Activated CD8-positive, alpha-beta memory T cell treated with anti-CD3 and anti-CD28 coated beads, Interleukin-2, amount 50 U/mL, for 48 hours (primary cell): ENCODE measurements at places on chromosomes 6 and 20.
A peak's percentile ranks its signal among the peaks of the same experiment; 100 is the strongest.

DNA sequence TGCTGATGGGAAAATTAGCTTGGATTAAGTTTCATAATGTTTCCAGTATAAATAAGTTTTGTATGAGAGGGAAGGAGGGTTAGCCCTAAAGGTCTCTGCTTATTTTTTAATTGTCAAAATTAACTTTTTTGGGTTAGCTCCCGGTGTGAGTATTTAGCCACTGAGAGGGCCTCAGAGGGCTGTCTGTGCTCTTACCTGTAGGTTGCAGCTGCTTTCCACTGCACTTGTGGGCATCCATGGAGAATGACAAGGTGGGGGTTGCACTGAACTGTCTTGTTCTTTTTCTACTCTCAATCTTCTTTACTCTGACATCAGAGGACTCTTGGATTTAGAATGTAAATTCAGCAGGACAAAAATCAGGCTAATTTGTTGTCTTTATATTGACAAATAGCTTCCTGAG, 81.4 kb downstream of the CD164 start:
- no peak for DNase-seq

DNA sequence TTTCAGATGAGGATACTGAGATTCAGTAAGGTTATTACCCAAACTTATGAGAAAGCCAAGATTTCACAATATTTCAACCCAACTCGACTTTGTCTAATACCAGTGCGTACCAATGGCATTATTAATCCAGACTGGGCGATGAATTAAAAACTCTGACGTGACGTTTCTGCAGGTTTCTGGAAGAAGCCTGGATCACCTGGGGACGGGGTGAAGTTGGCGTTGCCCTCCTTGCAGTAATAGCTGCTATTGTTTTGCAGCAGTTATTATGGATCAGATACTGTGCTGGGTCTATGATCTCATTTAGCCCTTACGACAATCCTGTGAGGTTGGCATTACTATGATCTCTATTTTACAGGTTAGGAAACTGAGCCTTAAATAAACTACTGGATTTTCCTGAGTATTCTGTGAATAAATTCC, 569 bp upstream of the CDC5L start:
- DNase-seq, result no peak

DNA sequence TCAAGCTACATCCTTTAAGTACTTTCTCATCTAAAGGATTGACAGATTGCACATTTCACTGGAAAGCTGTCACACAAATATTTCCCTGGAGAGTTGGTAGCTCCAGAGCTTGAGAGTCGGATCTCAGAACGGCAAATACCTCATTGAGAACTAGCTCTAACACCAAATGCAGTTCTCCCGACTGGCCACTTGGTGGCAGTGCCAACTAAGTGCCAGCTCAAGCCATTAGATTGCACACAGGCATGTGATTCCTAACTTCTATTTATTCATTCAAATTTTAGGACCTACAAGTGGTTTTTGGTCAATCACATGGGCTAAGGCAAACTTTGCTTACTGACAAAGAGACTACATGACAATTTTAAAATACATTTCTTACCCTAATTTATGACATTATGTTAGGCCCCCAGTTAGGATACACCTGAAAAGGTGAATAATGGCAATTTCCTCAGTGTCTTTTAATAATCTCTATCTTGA, 7.9 kb upstream of the MCHR2 start:
- DNase-seq, result peak; percentile 54

DNA sequence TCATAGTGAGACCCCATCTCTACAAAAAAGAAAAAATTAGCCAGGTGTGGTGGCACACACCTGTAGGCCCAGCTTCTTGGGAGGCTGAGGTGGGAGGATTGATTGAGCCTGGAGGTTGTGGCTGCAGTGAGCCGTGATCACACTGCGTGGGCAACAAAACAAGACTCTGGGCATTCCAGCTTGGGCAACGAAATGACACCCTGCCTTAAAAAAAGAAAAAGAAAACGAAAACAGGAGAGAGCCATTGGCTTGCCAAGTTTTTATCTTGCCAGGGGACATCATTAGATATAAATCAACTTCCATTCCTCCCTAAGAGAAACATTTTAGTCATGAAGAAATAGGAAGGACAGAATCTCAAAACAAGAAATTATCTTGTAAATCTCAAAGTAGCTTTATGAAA, 109.5 kb downstream of the MAP3K7 start:
- no peak for DNase-seq

DNA sequence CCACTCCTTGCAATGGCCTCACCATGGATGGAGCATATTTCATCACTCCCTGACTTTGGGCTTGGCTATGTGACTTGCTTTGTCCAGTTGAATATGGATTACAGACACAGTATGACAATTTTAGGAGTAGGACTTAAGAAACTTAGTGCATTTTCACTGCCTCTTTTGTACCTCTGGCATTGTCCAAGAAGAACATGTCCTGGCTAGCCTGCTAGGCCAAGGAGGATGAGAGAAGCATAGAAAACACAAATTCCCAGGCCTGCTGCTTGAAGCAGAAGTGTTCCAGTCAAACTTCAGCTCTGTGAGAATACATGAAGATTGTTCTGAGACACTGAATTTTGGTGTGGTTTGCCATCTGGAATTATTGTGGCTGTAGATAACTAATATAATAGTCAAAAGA, 3.1 kb upstream of the MCHR2 start:
- no peak for DNase-seq

DNA sequence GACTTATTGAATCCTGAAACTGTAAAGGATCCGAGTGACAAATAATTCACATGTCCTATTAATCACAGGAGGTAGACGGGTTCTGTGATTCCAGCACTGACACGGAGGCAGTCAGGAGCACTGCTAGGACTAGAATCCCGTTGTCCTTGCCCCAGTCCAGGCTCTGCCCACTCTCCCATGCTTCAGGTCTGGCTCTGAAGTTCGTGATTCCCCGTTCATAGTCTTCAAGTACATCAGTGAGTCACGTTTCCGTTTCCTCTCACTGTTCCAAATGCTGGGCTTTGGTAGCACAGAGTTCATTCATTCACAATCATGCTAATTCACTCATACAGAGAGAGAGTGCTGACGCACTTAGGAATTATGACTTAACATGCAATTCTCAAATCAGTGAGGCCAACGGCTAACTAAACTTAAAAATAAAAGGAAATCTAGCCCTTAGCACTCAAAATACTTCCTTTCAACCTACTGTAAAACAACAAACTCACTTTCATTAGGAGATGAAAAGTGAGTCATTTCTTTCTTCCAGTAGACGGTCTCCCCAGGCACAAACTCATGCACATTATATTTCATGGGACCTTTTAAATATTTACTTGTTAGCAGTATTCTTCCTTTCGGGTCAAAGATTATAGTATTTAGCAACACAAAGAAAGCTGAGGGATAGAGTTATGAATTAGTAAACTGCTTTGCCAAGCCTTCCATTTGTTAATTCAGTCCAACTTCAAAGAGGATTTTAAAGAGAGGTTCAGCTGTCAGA, 94.0 kb upstream of the NHSL1 start:
- DNase-seq, result peak; percentile 63

DNA sequence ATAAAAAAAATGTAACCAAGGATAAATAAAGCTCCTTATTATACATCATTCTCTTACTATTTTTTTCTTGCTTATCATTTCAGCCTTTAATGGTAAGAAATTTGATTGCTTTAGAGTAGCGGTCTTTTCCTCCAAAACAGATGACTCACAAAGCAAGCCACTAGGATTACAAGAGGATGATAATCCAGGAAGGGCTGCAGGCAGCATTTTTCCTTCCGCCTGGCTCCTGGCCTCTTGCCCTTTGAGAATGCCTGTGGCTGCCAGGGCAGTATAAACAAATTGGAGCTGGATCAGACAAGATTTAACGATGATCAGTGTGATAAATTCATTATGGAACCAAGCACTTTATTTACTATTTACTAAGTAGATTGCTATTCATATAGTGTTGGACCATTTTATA, 9.7 kb upstream of the FBXL4 start:
- no peak for DNase-seq

DNA sequence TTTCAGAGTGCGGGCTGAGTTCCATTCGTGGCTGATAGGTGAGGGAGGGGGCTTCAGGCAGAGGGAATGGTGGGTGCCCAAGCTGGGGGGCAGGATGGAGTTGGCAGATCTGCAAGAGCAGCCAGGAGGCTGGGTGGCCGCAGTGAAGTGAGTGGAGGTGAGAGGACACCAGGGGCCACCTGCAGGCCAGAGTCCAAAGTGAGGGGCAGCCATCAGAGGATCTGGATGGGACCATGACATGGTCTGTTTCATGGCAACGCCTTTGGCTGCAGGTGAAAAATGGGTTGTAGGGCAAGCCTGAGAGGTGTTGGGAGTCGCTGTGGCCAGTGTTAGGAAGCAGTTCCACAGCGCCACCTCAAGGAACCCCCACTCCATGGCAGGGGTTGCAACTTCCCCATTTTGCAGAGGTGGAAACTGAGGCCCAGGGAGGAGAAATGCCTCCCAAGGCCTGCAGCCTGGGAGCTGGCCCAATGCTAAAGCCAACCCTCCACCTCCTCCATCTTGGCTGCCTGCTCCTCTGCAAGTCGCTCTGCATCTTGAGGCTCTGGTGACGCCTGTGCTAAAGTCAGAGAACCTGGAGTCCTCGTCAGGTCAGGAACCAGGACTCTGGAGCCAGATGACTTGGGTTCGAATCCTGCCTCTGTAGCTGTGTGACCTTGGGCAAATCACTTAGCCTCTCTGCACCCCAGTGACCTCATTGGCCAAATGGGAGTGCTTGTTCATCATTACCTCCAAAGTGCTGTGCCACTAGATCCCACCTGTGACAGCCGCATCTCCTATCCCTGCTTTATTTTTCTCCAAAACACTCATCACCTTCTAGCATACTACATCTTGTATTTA, 153.8 kb downstream of the CEBPB start:
- DNase-seq, result no peak

DNA sequence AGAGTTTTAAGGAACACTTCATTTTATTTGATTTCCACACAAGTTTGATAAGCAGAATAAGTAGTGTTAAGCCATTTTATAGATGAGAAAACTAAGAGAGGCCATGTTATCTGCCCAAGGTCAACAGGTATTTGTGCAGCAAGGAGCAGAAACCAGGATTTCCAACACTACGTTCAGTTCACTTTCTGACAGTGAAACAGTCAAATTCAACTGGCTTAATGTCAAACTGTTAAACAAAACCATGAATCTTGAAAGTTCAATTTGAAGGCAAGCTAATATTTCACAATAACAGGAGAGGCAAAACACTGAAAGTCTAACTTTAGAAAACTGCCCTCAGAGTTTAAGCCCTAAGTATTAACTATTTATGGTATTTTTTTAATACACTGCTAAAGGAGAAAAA, 32.6 kb downstream of the DTNBP1 start:
- no peak for DNase-seq

GRCh38 chr20:22915512-22915911, 119.6 kb upstream of the SSTR4 start:
- DNase-seq, result no peak

DNA sequence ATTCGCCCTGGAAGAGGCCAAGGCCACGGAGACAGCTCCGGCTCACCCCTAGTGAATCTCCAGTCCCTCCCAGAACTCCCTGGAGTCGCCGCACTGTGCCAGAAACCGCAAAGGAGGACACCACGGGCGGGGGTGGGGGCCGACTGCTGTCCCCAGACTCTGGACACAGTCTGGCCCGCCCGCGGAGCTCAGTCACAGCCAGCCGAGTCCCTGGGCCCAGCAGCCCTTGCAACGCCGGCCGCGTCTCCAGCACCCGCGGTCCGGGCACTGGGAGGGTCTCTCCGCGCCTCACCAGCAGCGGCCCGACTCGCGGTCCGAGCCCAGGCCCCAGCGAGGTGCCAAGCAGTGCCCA, 518 bp downstream of the PEX6 start:
- DNase-seq, result peak; percentile 66

- DNase-seq, result no peak
Measured at GRCh38 chr6:15267221-15267620, 21.4 kb downstream of the JARID2 start.

DNA sequence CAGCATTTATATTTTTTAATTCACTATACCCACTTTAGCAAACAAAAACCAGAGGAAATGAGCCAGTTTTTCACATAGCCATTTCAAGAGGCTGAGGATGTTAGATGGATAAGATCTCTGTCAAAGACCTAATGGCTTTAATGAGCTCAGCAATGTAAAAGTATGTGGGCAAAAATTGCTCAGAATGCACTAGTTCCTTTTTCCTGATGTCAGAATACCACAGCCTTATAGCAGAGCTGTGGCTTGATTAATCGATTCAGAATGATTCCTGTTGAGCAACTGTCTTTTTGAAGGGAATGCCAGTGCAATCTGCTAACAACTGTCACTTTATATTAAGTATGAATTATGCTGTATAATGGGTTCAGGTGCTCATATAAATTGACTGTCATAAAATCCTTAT, 100.6 kb upstream of the HIVEP1 start:
- no peak for DNase-seq

GRCh38 chr6:170056278-170056711, 234.6 kb downstream of the DLL1 start:
- DNase-seq, result peak; percentile 38

GRCh38 chr20:52963131-52963530, 9.0 kb upstream of the TSHZ2 start:
- DNase-seq, result no peak

DNA sequence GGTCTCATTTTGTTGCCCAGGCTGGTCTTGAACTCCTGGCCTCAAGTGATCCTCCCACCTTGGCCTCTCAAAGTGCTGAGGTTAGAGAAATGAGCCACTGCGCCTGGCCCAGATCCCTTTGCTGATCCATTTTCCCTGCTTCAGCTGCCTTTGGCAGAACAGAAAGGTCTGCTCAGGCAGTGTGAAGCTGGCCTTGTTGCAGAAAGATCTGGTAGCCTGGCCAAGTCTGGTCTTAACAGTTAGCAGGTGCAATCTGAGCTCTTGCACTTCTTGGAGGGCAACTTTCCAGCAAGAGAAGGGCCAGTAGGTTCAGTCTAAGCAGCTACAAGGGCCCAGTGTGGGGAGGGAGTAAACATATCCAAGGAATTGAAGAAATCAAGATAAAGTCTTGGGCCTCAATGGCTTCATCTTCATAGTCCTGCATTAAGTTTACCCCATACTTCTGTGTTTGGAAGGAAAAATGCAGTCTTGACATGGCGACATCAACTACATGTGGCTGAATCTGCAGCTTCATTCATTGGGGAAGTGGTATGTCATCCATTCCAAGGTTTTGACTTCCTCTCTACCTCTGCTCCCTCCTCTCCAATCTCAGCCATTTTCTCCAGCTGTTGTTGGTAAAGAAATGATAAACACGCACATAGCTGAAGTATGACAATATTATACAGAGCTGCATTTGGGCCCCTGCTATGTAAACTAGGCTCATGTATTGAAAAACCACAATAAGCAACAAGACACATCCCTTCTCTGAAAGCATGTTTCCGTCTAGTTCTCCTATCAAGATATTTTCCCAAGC, 39.0 kb upstream of the NEDD9 start:
- DNase-seq, result no peak

GRCh38 chr20:36234771-36235320, 1.4 kb upstream of the AAR2 start:
- DNase-seq, result no peak
